Anterior cingulate cortex (tissue), 58 donors: ENCODE measurements at places on chromosomes 3 and 15.
A peak's percentile ranks its signal among the peaks of the same experiment; 100 is the strongest.

DNA sequence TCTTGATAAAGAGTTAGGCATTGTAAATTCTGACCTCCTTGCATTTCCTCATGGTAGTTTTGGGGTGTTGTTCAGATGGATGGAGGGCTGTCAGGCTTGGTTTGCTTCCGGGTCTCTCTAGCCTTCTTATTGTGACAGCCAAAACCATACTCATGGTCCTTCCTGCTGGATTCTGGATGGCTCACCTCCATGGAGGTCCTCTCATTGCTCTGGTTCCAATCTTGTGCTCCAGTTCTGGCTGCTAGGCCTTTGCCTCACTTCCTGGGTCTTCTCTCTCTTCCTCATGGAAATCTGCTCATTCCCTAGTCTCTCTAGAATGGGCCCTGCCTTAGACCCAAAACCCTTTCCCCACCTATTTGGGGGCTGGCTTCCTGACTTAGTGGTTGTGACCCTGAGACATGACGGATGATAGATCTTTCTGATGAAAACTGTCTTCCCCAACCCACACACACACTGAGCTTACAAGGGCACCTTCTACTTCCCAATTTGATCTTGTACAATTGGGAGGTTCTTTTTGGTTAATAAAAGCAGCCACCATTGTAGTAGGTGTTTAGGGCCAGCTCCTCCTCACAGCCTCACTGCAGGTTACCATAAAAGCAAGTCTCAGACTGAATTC is 66.2 kb upstream of the XCR1 start:
- no peak for DNase-seq

- DNase-seq = no peak
Measured at GRCh38 chr3:19769694-19770093, 164.3 kb downstream of the EFHB start.

DNA sequence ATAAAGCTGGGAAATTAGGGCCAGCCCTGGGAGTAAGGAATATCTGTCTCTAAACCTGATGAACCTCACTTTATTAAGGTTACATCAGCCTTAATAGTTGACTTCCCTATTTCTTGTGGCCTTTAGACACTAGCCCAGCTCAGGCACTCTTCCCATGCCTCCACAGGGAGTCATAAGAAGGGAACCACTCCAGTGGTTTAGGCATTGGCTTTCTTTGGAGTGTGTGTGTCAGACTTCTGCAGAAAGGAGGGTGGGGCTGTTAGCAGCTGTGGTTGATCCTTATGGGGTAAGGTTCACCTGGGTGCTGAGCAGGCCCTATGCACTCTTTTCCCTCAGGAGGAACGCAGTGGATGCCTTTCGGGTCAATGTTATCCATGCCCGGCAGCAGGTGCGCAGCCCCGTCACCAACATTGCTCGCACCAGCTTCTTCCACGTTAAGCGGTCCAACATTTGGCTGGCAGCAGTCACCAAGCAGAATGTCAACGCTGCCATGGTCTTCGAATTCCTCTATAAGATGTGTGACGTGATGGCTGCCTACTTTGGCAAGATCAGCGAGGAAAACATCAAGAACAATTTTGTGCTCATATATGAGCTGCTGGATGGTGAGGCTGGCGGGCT is 4.0 kb downstream of the AP2M1 start:
- DNase-seq = no peak

GRCh38 chr15:90680371-90680935 is 36.7 kb upstream of the BLM start:
- DNase-seq = no peak

DNA sequence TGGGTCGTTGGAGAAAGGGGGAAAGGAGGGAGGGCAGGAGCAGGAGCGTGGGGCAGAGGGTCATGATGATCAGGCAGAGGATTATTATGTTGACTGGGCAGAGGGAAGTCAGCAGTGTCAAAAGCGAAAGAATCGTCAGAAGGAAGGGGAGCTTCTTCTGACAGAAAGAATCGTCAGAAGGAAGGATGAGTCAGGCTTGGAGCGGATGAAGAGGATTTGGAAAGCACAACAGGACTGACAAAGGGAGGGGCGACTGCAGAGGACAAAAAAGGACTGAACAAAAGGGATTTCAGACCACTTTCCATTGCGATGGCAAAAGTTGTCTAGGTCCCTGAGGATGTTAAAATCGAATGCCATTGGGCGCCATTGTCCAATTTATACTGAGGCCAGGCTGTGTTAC is 1053.5 kb downstream of the SI start:
- no peak for DNase-seq

- DNase-seq = no peak
Measured at GRCh38 chr15:78654272-78654671, 13.3 kb upstream of the CHRNB4 start.

DNA sequence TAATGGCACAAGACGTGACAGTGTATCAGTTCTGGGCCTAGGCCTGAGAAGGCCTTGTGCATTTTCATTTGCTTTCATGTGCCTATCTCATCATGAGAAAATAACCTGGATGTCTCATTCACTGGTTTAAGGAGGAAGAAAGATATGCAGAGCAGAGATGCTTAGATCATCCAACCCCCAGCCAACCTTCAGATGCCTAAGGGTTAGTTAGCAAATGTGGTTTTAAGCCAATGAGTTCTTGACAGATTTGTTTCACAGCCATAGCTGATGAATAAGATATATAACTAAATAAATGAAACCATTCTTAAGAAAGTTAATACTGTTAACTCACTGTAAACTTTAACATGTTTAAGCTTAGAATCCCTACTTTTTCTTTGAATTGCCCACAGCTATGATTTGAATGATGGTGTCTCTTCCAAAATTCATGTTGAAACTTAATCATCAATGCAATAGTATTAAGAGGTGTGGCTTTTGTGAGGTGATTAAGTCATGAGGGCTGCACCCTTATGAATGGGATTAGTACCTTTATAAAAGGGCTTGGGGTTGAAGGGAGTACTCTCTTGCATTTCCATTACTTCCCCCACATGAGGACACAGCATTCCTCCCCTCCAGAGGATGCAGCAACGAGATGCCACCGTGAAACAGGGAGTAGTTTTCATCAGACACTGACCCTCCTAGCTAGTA is 324.6 kb upstream of the TBC1D5 start:
- DNase-seq = no peak

- DNase-seq = peak; percentile 17
Measured at GRCh38 chr3:129383292-129383860, 45.1 kb downstream of the EFCAB12 start.

DNA sequence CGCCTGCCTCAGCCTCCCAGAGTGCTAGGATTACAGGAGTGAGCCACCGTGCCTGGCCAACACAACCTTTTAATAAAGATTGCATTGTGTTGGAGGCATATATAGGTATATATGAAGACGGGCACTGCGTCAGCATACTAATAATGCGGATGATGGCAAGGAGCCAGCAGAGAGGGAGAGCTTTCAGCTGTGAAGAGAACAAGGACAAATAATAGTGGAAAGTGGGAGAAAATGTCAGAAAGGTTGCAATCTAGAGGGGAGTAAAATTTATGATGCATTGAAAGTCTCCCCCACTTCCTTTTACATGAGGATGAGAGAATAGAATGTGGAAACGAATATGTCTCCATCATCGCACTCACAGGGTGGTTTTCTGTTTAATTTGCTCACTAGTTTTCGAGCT is 170.5 kb upstream of the TBL1XR1 start:
- no peak for DNase-seq

- no peak for DNase-seq
Measured at GRCh38 chr15:66873856-66874255, 171.8 kb downstream of the SMAD6 start.

DNA sequence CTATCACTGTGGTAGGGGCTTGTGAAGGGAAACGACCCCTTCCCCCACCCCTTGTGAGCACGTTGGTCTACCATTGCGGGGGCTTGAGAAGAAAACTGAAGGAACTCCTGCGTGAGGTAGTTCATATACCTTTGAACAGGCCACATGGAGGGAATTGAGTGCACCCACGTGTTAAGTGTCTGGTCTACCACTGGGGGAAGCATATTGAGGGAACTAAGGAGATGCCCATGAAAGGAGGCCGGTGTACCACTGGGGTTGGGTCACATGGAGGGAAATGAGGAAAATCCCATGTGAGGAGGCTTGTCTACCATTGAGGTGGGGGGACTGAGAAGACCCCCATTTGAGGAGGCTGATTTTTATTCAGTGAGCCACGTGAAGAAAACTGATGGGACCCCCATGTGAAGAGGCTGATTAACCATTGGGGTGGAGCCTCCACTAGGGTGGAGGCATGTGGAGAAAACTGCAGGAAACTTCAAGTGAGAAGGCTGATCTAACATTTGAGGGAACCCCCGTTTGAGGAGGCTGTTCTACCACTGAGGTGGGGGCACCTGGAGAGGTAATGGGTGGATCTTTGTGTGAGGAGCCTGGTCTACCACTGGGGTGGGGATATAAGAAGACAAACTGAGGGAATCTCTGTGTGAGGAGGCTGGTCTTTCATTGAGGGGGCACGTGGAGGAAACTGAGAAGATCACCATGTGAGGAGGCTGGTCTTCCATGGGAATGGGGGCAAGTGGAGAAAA is 163.2 kb downstream of the FBLN2 start:
- no peak for DNase-seq

- no peak for DNase-seq
Measured at GRCh38 chr3:71504250-71505036, 79.1 kb downstream of the FOXP1 start.

- no peak for DNase-seq
Measured at GRCh38 chr3:186985661-186986364, 55.5 kb downstream of the ST6GAL1 start.

GRCh38 chr3:70621451-70621850 is 309.0 kb upstream of the MDFIC2 start:
- no peak for DNase-seq

- no peak for DNase-seq
Measured at GRCh38 chr15:72856549-72857040, 73.0 kb upstream of the ADPGK start.

GRCh38 chr3:39801216-39801615 is 8.2 kb upstream of the MYRIP start:
- DNase-seq = no peak

- no peak for DNase-seq
Measured at GRCh38 chr15:52392008-52392687, 96.5 kb upstream of the MYO5C start.

DNA sequence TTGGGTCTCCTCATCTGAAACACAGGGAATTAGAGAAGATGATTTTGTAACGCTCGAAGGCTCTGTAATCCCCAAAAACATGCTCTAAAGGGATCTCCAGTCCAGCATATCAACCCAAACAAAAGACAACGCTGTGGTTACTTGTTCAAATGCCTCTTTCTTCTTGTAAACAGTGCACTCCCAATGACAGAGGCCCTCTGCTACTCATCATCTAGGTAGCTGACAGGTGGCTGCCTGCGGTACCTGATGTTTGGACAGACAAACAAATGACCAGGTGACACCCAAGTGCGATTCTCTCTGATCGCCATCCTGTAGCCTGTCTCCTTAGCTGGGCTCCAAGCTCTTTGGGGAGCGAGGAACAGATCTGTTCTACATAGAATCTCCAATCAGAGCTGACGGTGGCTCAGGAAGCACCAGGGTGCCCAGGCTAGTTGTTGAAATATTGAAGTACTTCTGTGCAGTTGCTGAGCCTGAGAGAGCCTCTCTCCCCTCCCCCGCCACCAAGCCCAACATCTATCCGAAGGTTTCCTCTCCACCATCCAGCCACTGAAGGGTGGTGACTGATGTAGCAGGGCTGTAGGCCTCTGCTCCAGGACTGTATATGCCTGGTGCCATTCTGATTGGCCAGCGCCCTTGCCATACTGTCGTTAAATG is 238.7 kb downstream of the XXYLT1 start:
- no peak for DNase-seq

DNA sequence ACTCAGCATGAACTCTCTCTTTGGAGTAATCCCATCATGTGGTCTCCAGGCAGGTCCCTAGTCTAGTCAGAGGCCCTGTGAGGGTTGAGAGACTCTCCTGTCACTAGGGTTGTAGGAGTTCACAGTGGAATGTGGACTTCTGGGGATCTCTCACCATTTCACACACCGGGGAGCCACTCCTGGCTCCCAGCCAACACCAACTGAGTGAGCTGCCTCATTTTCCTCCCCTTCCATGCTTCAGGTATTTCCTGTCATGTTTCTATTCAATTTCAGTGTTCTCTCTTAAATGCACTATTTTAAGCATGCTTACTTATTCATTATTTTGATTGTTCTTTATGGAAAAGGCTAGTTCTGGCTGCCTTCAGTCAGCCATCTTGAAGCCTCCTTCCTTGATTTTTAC is 467.5 kb upstream of the ARL6 start:
- no peak for DNase-seq

DNA sequence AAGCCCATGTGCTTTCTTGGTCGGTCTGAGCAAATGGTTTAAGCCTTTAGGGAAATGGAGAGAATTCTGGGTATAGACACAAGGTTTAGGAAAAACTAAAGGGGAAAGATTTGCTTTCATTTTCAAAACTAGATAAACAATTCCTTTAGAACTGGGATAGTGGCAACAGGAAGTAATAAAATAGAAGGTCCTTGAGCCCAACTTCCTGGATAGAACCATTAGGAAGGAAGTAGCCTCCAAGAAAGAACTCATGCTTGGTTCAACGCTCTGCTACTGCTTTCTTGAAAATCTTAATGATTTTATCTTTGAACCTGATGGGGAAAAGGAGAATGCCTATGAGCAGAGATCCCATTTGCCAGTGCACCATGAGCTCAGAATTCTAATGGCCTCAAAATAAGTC is 147.0 kb upstream of the THRB start:
- DNase-seq = no peak

DNA sequence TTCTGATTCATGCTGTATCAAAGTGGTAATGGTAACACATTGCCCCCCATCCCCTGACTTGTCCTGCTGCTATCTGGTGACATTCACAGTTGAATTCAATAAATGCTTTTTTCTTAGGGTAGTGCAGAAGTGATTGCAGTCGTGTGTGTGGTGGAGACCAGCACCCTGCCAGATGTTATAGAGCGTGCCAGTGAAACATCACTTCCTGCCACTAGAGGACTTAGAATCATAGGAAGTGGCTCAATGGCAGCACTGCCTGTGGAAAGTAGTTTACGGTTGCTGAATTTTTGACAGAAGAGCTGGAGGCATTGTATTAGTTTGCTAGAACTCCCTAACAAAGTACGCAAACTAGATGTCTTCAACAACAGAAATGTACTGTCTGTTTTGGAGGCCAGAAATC is 37.4 kb upstream of the P2RY12 start:
- DNase-seq = no peak

DNA sequence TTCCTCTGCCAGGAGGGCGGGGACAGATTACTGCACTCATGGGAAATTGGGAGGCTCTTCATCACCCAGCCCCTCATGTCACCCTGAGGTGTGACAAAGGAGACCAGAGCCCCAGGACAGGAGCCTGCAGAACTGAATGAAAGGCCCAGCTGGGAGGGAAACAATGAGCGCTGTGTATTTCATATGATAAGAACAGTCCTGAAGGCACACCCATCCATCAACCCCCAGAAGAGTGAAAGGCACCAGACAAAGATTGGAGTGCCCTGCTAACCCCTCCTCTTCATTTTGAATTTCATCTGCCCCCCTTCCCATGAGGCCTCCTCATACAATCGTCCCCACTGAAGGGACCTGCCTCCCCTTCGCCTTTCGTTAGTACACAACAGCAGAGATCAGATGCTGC is 160.0 kb upstream of the PRICKLE2 start:
- no peak for DNase-seq

DNA sequence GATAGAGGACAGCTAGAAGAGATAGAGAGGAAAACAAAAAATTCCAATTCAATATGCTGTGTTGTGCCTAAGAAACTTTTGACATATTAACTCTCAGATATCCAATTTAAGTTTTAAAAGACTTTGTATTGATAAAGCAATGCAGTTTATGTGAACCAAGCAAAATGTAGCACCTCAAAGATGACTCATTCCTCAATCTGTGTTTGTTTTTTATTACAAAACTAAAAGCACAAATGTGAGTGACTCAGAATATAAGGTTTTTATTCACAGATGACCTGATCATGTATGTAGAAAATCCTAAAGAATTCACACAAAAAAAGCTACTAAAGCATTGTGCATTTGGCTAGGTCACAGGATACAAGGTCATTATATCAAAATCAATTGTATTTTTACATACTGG is 11.1 kb downstream of the HCLS1 start:
- no peak for DNase-seq
